ENCODE measurements at places on chromosomes 4 and X.

DNA sequence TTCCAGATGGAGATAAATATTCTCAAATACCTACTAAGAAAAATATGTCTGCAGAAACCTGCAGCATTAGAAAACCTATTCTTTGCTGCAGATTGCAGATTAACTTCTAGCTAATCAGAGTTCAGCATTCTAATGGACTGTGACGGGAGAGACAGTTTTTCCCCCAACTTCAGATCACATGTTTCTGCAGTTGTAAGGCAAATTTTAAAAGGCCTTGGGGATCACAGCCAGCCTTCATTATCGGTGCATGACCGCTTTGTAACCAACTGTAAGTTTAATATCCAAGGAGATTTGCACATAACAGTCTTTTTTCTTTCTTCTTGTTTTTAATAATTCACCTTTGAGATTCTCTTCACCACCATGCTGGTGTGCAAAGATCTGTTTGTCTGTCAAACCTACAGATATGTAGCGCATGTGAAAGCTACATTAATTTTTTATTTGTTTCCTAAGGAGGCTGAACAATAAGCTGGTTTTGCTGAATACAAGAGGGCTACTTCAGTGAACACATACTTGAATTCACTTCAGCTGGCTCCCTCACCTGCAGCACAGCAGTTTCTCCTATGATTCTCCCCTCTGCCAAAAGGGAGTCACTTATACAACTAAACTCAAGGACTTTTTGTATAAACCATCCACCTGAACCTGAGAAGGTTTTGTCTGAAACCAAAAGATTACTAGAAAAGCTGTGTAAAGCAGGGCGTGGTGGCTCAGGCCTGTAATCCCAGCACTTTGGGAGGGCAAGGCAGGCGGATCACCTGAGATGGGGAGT is 488.5 kb downstream of the RPA4 start:
- DNase-seq, result peak; percentile 19

DNA sequence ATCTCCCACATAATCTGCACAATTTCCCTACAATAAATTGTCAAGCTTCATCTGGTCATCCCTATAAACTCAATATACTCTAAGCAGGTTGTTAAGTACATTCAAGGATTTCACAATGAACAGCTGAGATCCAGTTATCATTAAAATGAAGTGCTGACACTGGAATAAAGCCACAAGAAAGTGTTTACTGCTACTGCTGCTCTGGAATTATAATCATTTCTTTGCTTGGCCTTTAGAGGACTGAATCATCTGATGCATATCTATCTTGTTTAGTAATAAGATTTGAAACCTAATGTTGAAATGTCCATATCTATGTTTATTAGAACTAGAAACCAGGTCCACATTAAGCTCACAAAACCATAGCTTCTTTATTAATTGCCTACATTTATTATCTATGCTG is 338.6 kb upstream of the ZFP42 start:
- DNase-seq, result no peak

DNA sequence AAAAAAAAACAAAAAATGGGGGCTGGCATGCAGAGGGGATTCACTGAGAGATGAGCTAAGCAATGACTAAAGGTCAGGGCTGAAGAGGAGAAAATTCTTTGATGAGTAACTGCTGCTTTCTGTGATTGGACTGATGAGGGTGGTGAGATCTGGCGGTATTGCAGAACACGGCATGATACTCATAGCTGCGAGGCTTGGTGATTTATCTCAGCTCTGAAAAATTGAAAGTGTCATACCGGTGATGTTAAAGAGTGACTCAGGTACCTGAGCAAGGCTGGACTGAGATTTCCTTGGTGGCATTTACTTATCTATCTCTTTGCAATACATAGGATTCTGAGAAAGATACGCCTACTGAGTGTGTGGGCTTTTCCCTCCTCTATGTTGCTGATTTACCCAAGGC is 204.1 kb upstream of the DDX53 start:
- no peak for DNase-seq

GRCh38 chr4:3518941-3519340 is 13.3 kb downstream of the LRPAP1 start:
- no peak for DNase-seq

DNA sequence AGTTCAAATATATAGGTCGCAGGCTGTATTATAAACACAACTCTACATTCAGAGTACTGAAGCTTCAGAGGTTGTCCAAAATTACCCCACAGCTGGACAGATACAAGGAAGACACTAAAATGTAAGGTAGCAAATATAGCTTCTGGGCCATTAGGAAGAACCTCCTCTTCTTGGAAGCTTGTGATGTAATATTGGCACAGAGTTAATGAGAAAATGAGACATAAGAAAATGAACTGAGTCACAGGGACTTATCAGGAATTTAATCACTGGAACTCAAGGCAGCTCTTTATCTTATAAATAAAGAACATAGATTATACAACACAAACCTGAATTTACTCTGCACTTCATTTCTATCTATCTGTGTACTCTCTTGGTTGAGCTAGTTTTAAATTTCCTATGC is 344.7 kb downstream of the PCDH10 start:
- DNase-seq, result no peak

- no peak for DNase-seq
Measured at GRCh38 chr4:172750910-172751309, 417.7 kb upstream of the GALNT7 start.

GRCh38 chrX:71556036-71556435 is 22.2 kb upstream of the GCNA start:
- no peak for DNase-seq

GRCh38 chr4:118354913-118355312 is 2.1 kb upstream of the PRSS12 start:
- no peak for DNase-seq

- DNase-seq, result no peak
Measured at GRCh38 chrX:31658360-31658759, 586.5 kb upstream of the FTHL17 start.
